ENCODE measurements at places on chromosomes 1 and 21.

GRCh38 chr1:35171579-35171978 is 21.4 kb downstream of the SFPQ start:
- no peak for DNase-seq

GRCh38 chr21:42019101-42019605 is 9.0 kb upstream of the ZBTB21 start:
- DNase-seq, result no peak

- peak; percentile 85 for DNase-seq
Measured at GRCh38 chr1:52677076-52677806, 20.9 kb downstream of the COA7 start.

GRCh38 chr1:3126756-3127678 is 58.0 kb downstream of the PRDM16 start:
- no peak for DNase-seq

GRCh38 chr1:117128323-117129079 is 7.0 kb upstream of the TRIM45 start:
- no peak for DNase-seq

DNA sequence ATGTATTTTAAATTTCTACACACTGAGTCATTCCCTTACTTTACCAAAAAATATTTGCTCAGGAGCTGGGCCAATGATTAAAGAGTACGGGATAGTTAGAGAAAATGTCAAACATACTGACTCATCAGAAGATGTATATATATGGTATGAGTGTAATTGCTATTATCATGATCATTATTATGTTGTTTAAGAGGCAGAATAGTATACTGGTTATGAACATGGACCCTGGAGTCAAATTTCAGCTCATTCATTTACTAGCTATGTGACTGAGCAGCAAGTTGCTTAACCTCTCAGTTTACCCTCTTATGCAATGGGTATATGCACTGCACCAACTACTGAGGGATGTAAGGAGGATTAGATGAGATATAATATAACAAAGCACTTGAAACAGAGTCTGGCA is 41.2 kb upstream of the USH2A start:
- DNase-seq, result no peak

DNA sequence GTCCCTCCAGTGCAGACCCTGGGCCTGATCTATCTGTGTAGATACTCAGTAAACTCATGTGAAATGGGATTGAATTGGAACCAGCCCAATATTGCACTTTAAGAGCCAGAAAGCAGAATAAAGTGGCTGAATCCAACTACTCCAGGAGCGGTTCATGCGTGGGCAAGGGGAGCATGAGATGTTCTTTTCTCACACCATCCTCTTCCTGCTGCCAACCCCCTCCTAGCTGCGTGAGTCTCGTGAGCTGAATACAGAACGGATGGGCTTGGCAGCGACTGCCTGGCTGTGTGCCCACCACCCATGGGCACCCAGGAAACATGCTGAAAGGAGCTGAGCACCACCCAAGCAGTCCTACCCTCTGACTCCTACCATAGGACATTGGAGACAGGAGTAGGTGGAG is 128.3 kb downstream of the ELAVL4 start:
- no peak for DNase-seq

- DNase-seq, result no peak
Measured at GRCh38 chr1:203325026-203325417, 19.7 kb downstream of the BTG2 start.

DNA sequence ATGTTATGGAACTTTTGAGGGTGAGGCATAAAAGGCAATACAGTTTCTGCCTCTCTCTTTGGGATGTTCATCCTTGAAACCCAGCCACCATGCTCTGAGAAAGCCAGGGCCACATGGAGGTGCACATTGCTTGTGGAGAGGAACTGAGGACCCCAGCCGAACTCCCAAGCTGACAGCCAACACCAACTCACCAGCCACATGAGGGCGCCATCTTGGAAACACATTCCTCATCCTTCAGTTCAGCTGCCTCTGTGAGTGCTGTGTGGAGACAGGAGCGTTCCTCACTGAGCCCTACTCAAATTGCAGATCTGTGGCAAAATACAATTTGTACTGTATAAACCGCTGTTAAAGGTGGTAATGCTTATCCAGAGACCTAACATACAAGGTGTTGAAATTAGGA is 137.5 kb downstream of the GABPA start:
- no peak for DNase-seq

DNA sequence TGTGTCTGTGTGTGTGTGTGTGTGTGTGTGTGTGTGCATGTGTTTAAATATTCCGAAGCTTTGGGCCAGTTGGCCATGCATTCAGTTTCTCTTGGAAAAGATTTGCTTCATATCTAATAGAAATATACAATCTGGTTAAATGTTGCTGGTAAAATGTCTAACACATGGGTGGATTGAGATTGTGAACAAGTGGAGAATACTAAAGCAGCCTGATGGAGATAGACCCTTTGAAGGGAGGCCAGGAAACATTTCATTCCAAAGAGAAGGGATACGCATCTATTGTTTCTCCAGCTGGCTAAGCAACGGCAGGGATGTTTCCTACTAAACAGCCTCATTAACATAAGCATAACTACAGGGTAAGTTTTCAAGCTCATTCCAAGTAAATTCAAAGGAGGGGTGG is 257.5 kb upstream of the PTBP2 start:
- DNase-seq, result no peak

DNA sequence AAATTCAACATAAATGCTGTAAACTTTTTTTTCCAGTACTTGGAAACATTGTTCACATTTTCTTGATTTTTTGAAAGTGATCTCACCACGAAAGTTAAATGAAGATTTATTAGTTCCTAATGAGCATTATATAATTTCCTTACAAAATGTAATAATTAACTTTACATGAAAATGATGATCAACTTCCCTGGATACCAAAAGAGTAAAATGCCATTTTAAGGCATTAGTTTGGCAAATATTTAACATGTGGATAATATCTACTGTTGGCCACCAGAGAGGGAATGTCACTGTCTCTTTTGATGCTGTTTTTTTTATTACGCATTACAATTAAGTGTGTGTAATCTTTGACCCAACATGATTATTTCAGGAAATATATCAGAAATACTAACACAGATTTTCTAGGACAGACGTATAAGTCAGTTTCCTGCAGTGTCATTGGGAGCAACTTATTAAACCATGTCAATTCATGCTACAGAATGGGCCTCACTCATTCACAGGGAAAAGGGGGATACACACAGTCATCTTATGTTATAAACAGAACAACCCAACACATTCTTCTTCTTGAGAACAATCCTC is 903.9 kb upstream of the ADGRL2 start:
- no peak for DNase-seq

DNA sequence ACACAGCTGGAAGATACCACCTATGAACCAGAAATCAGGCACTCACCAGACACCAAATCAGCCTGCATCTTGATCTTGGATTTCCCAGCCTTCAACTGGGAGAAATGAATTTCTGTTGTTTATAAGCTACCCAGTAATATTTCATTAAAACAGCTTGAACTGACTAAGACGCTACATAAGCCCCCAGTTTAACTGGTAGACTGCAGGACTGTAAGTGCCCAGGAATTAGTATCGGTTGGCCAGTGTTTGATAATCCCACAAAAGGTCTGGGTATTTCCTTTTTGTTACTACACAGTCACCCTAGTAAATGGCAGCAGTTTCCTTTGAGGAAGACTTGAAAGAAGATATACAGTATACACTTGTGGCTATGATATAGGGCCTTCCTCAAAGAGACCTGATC is 7.3 kb upstream of the SLC35D1 start:
- DNase-seq, result no peak

DNA sequence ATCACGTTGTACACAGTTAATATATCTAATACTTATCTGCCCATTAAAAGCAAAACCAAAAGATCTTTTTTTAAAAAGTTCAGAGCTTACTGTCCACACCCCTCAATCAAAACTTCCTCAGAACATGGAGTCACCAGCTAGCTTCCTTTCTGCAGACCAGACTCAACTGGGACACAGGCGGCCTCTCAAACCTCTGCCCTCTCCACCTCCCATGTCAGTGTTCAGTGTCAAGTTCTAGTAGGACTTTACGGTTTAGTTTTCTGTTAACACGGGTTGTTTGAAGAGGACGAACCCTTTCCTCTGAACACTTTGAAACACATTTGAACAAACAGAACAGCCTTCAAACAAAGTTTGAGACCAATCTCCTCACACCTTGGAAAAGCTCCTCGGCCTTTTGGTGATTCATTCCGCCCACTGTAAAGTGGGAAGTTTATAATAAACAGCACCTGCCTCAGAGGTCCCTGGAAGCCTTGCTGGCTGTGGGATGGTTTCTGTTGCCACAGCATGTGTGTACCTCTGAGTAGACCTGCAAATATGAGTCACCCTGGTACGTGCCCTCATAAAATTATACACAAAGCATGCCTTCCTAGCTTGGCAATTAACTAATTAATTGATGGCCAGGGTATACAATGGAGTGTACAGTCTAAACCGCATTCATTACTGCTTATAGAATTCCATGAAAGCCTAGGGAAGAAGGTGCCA is 48.4 kb upstream of the SIPA1L2 start:
- no peak for DNase-seq

DNA sequence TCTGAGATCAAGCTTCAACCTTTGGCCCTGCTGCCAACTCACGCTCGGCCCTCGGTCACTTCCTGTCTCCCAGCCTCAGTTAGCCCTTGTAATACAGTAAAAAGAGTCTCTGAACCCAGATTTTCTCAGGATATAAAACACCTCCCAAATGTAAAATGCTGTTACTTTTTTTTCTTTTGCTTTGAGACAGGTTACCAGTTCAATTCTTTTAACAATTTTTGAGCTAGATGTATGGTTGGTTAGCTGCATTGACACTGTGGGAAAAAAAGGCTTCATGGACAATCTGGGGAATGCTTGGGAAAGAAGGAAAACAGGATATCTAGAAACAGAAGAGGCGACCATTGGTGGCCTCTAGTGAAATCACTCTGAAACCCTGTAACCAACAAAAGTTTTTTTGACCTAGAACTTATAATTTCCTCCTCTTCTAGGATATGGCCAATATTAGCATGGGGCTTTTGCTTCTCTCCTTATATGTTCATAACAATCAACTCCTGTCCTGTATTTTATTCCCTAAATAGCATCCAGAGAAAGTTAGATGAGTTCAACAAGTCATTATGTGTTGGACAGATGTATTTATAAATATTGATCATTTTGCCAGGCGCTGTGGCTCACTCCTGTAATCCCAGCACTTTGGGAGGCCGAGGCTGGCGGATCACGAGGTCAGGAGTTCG is 1.3 kb downstream of the CMPK1 start:
- no peak for DNase-seq

DNA sequence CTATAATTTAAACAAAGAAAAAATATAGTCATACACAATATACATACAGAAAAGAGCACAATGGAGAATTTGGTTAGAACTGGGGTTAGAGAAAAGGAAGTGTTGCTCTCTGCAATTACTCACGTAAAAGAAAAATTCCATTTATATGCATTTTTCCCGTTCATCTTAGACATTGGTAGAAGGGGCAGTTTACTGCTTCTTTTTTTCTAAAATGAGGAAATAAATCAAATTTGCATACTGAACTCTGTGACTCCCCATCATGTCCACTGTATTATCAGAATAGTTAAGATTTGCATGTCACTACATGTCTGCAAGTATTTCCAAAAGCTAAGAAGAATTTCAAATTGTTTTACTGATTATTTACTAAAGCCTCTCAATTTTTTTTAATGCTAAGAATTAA is 44.1 kb upstream of the C1orf105 start:
- DNase-seq, result no peak

DNA sequence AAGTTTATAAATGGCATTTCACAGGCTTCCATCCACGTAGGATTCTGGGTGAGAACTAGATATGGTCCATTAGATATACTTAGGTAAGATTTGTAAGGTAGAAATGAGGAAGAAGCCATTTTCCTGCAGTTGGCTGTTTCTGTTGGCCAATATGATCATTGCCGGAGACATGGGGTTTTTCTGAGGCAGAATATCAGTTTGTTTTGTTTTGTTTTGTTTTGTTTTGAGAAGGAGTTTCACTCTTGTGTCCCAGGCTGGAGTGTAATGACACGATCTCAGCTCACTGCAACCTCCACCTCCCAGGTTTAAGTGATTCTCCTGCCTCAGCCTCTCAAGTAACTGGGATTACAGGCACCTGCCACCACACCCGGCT is 8.7 kb upstream of the EYA3 start:
- no peak for DNase-seq

DNA sequence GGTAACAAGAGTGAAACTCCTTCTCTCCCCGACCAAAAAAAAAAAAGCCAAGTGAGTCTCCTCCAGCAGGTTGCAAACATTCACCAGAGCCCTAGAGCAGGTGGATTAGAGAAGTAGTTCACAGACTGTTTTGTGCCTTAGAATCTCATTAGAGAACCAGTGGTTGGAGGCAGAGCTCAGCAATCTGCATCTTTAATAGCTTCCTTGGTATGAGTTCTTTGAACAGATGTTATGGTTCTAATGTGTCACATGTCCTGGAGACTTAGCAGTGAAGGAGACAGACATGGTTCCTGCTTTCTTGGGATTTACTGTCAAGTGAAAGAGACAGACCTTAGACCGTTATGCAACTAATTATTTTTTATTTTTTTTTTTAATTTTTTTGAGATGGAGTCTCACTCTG is 26.8 kb downstream of the SESN2 start:
- DNase-seq, result no peak
